ENCODE measurements at places on chromosomes 7 and 10.

GRCh38 chr10:80468002-80468401, 13.9 kb downstream of the TSPAN14 start:
- DNase-seq: no peak

DNA sequence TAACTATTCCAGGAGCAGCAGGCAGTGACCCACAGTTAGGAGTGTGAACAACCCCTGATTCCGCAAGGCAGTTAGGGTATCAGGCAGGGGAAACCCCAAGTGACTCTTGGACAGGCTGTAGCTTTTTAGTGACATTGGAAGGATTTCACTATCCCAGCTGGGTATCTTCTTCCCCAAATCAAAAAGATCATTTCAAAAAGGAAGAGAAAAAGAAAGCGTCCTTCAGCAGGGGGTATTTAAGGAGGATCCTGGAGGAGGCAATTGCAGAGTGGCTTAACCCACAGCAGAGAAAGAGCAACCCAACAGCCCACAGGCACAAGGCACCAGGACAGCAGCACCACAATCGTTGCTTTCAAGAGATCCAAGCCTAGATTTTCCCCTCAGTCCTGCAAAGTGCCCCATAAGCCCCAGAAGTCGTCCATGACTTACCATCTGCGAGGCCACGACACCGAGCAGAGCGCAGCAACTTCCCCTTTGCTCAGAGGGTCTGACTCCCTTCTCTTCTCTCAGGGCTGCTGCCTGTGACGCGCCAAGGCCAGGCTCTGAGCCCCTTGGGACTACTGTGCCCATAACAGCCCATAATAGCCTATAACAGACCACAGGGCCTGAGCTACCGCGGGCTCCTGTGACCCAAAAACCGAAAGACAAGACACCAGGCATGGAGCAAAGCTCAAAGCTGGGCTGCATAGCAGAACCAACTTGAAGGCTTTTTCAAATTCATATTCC, 19.8 kb downstream of the PIK3AP1 start:
- DNase-seq: no peak

- DNase-seq: no peak
These were observed 121.8 kb downstream of the INHBA start for GRCh38 chr7:41581041-41581440.

- no peak for DNase-seq
These were observed 958.6 kb downstream of the KCNMA1 start for GRCh38 chr10:76679030-76679429.

DNA sequence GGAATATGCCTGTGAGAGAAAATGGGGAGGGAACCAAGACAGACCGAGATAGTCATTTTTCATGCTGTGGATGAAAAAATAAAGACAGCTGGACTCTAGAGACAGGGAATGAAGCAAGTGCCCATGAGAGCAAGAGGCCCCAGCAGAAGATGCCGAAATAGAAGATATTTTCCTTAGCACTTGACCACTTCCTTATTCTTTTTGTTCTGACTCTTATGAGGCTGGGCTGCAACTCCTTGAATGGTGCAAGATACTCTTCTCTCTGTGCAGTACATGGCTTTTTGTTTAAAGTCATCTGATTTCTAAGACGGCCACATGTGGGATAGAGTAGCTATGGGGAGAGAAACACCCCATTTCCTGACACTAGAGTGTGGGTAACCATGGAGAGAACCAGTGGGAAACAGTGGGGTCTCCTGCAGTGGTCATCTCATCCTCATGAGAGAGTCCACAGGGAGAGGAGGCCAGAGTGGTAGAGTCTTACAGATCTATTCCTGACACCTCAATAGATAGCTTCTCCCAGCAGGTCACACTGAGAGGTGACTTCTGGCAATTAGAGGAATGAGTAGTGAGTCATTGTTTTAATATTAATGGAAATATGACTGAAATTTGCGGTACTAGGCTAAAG, 18.0 kb upstream of the VCL start:
- DNase-seq: no peak

DNA sequence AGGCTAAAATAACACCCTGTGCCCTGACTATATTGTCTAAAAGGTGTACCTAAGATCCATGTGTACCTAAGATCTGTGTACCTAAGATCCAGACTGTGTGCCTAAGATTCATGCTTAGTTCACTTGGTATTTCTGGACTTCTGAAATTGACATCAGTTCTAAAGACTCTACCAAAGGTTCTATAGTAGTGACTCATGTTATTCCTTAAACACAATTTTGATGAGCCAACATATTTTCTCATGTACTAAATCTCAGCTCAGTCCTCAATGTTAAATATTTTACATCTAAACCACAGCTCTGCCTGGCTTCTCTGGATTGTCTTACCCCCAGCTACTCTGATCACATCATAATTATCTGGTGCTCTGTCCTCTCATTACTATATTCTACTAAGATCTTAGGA, 802.3 kb upstream of the SORCS1 start:
- DNase-seq: no peak

DNA sequence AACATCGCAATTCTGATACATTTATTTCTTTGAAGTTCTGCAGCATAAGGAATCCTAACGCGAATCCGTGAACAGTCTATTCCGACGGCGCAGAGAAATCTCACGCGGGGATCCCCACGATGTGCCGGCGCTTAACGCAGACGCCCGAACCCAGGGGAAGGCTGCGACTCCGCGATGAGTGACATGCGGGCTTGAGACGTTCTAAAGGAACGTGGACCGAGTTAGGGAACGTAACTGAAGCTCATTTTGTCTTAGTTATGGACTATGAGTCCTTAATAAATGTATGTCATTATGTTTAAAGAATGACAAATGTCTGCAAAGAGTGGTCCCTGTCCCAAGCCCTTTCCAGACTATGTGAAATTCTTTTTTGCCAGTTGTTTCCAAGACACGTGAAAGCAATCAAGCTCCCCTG, 995 bp upstream of the PARD3 start:
- no peak for DNase-seq

DNA sequence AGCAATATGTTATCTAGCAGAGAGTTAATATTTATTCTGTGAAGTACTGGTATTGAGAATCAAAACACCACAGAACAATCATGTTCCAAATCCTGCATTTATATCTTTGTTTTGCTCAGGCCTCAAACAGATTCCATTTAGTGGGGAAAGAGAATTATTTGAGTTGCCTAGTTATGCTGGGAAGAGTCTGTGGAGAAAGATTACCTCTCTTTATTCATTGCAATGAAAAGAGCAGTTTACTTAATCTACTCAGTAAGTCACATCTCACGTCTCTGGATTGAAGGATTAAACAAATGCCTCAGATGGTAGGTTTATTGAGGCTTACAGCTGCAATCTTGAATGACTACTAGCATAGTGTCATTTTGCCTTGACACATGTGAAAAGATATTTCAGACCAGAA, 76.4 kb downstream of the RUNDC3B start:
- DNase-seq: no peak

Measured in NCI-H2081 treated with DMSO at 0.1 percent for 48 hours (cell line).